Activated CD4-positive, alpha-beta T cell treated with anti-CD3 and anti-CD28 coated beads, Interleukin-2, amount 50 U/mL, for 48 hours (primary cell): ENCODE measurements at places on chromosomes 16 and 17.

DNA sequence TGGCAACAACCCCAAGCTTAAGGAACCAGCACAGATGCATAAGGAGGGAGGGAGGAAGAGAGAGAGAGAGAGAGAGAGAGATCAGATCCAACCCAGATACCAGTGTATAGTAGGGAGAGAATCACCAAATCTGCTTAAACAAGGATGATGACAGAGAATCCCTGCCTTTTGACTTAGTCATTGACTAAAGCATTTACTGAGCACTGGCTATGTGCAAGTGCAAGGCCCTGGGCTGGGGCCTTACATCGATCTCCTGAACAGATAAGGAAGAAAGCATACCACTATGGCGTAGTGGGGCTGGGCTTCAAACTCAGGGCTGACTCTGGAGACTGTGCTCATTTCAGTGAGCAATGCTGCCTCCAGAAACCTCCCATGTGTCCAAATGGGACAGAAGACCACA lies 15.8 kb downstream of the TSNAXIP1 start:
- no peak for DNase-seq

DNA sequence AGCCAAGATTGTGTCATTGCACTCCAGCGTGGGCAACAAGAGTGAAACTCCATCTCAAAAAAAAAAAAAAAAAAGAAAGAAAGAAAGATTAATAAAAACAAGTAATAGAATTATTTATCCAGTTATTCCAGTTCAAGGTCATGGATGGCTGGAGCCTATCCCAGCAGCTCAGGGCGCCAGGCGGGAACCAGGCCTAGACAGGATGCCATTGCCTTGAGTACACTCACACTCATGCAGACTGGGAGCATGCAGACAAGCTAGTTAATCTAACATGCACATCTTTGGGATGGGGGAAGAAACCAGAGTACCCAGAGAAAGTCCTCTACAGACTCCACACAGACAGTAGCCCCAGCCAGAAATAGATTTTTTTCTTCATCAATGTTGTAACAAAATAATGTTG lies 17.9 kb downstream of the PDP2 start:
- DNase-seq, result no peak

GRCh38 chr17:17826342-17826713 lies 10.5 kb downstream of the SREBF1 start:
- no peak for DNase-seq

GRCh38 chr17:76275382-76276068 lies 10.4 kb downstream of the UBALD2 start:
- no peak for DNase-seq

DNA sequence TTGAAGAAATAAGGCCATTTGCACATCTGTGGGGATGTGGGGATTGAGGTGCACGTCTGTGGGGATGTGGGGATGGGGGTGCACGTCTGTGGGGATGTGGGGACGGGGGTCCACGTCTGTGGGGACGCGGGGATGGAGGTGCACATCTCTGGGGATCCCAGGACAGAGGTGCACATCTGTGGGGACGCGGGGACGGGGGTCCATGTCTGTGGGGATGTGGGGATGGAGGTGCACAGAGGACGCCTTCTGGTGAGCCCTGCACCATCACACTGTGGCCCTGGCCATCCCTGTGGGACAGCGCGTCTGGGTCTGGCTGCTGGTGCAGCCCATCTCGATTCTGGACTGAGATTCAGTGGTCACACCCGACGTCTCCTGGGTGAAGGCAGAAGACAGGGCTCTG lies 161.4 kb downstream of the LAT start:
- DNase-seq, result no peak

DNA sequence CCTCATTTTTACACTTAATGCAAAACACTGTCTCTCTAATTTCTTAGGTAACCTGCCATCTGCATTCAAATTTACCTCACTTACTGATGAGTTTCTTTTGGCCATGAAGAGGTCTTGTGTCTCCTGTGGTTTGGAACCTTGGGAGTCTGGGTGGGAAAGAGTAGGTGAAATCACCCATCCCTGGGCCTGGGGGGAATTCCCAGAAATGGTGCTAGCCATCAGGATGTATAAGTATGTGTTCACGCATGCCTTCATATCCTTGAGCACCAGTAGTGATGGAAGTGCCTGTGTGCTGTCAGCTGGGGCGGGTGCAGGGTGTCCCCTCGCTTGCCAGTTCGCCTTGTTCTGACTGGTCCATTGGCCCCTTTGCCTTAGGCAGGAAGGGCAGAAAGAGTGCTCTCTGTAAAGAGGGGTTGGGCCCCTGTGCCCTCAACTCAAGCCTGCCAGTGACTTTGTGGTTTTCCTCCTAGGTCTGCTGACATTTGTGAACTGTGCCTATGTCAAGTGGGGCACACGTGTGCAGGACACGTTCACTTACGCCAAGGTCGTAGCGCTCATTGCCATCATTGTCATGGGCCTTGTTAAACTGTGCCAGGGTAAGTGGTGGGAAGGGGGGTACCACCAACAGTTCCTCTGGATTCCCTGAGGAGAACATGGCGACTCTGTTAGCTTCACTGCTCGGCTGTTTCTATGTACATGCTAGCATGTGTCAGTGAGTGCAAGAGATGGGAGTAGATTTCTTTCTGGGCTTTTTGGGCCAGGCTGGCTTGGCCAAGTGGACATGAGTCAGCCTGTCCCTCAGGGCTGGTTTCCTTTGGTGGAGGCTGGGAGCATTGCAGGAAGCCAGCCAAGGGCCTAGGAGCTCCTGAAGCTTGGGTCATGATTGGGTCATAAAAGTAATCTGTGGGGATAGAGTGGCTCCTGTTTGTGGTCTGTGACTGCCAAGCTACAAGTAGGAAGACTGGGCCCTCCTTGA lies 23.2 kb downstream of the SLC7A6OS start:
- peak; percentile 37 for DNase-seq

- DNase-seq, result no peak
These were observed 734.2 kb upstream of the KIF2B start for GRCh38 chr17:53088481-53088880.

- no peak for DNase-seq
These were observed 408.6 kb downstream of the HAPSTR1 start for GRCh38 chr16:9499941-9500593.

GRCh38 chr17:57207396-57207795 lies 48.9 kb upstream of the MSI2 start:
- DNase-seq, result no peak

DNA sequence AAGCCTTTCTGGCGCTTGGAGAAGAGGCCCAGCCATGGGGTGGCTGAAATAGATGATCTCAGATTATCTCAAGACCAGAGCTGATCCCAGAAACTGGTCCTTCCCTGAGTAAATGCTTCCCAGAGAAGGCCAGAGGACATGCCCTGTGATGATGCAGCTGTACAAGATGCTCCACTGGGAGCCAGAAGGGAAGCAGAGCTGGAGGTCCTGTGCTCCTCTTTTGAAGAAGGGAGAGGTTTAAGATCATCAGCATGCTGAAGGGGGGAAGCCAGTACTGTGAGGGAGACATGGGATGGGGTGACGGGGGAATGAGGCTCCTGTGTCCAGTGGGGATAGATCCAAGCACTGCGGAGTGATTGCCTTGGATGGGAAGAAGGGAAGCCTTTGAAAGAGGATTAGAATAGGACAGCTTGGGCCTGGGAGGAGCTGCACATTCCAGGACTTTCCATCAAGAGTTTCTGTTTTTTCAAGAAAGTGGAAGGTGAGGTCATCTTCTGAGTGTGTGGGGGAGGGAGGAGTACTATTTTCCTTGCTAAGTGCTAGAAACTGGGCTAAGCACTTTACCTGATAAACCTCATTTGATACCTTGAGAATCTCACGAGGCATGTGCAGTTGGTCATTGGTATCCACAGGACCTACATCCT lies 16.4 kb upstream of the ALOX15B start:
- DNase-seq, result no peak

GRCh38 chr17:35088356-35088880 lies 24.9 kb upstream of the RFFL start:
- peak; percentile 23 for DNase-seq

- DNase-seq, result peak; percentile 34
These were observed at the start of gene BCAR1 for GRCh38 chr16:75251280-75252048. Gene BCAR1 (minus strand): TSS chr16:75251624. CDS start chr16:75251482, 142 bp downstream.

GRCh38 chr17:48600244-48601098 lies 4.3 kb downstream of the HOXB6 start:
- no peak for DNase-seq

DNA sequence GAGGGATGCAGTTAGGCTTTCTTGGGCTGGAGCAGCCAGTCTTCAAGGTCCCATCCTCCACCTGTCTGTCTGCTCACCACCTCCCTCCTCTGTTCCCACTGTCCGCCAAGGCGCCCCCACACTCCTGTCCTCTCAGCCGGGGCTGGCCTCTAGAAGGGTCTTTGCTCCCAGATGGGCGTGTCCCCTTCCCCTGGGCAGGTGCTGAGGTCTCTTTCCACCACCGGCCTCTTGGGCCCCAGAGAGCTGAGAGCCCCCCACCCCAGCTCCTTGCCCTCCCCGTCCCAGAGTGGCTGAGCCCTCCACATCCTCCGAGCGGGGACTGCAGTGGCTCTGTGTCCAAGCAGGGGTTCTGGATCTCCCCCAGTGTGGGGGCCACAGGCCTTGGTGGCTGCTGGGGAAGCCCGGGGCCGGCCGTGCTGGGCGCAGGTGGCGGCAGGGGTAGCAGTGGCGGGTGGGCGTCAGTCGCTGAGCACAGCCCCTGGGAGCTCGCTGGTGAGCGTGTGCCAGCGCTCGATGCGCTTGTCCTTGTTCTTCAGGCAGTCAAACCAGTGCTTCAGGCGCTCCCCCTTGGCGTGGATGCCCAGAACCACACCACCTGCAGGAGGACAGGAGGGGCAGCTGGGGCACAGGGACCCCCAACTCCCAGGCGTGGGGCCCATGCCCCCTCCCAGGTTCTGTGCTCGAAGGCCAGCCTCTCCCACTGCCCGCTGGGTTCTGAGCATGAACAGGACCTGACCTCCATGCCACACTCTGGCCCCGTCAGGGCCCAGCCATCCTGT lies 9.8 kb downstream of the SCGB1C2 start:
- DNase-seq, result no peak

DNA sequence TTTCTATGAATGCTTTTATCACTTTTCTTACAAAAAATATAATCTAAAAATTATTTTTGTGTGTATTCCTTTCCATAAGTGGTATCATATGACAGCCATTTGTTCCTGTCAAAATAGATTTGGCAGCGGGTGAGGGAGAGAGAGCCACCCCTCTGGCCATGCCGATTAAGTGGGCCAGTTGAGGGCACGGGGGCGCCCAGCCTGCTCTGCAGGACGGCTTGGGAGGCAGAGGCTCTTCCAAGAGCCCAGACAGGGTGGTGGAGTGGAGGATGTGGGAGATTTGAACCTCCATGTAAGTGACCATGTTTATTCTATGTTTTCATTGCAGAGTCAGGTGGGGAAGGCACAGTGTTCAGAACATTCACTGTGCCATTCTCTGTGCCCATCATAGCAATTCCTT lies 88.8 kb downstream of the IRX3 start:
- DNase-seq, result no peak

DNA sequence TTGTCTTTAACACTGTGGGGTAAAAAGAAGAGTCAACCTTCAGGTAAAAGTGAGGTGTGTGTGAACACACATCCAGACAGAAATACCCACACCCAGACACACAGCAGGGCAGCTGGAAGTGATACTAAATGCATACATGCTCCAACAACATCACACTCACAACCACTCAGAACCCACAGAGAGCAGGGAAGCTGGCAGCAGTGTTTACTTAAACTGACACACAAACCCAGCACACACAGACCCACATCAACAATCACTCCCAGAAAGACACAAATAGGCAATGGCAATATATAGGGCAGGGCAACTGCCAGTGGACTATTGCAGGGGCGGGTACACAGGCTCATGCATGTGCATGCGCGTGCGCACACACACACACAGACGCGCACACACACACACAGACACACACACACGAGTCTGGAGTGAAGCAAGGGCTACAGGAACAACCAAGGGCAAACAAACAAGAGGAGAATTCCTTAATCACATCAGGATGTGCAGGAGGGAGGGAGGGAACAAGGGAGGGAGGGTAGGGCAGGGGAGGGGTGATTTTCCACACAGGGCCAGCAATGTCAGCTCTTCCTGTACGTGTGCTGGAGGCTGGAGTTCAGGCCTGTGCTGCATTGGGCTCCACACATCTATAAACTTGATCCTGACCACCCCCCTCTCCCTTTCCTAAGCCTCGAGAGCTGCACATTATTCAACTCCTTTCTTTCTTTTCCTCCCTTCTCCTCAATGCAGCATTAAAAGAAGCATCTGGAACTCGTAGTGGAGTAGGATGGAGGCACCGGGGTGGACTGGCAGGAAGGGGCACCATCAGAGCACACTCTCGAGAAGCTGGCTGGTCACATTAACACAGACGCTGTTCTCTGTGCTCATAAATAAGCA lies 30.1 kb downstream of the HIC1 start:
- no peak for DNase-seq

- DNase-seq, result no peak
These were observed 169.8 kb downstream of the ABCC12 start for GRCh38 chr16:47986031-47986430.

- DNase-seq, result no peak
These were observed 13.2 kb downstream of the CA7 start for GRCh38 chr16:66857437-66857836.
